GF-D8 (cell line): ENCODE measurements at places on chromosomes 4 and X.
A peak's percentile ranks its signal among the peaks of the same experiment; 100 is the strongest.

DNA sequence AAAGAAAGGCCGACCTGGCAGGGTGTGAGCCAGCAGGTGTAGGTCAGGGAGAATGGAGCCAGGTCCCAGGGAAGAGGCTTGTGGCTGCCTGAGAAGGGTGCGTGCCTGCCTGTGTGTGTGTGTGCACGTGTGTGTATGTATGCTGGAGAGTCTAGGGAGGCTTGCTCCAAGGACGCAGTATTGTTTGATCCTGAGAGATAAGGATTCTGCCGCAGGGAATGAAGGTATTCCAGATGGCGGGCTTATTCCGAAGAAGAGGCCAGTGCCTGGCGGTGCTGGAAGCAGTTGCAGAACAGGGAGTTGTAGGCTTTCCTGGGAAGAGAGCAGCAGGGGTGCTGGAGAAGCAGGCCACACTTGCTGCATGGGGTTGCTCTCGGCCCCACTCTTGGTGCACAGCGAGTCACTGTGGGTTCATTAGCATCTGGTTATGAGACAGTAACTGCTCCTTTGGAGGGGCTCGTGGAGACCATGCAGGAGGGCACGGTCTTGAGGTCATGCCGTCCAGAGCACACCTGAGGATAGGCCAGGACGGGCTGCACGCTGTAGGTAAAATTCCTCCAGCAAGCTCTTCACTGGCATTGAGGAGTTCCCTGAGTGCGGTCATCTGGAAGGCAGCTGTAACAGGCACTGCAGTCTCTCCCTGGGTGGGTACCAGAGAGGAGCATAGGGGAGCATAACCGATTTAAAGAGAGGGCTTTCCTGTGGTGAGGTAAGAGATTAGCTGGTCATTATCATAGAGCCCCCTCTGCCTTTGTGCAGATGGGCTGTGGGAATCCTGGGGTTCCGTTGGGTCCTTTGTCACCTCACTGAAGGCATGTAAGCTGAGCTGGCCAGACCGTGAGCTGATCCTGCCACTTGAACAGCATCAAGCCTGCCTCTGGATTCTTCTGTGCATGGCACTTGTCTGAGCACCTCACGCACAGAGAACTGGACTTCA is 29.9 kb upstream of the MSANTD1 start:
- no peak for DNase-seq

DNA sequence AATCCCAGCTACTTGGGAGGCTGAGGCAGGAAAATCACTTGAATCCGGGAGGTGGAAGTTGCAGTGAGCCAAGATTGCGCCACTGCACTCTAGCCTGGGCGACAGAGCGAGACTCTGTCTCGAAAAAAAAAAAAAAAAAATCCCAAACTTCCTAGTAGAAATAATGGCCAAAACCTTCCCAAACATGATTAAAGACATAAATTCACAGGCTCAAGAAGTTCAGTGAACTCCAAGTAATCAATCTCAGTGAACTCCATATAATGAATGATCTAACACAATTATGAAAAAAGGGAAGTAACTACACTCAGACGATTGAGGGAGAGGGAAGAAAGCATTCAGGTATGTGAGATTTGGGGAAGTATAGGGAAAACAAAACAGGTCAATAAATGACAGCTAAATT is 6.5 kb downstream of the FUNDC1 start:
- DNase-seq, result no peak

- no peak for DNase-seq
These were observed 221.1 kb downstream of the PTTG2 start for GRCh38 chr4:38181286-38181685.

GRCh38 chr4:116501954-116502353 is 583.4 kb downstream of the TRAM1L1 start:
- DNase-seq, result no peak

GRCh38 chr4:36823199-36823967 is 421.2 kb upstream of the NWD2 start:
- no peak for DNase-seq

DNA sequence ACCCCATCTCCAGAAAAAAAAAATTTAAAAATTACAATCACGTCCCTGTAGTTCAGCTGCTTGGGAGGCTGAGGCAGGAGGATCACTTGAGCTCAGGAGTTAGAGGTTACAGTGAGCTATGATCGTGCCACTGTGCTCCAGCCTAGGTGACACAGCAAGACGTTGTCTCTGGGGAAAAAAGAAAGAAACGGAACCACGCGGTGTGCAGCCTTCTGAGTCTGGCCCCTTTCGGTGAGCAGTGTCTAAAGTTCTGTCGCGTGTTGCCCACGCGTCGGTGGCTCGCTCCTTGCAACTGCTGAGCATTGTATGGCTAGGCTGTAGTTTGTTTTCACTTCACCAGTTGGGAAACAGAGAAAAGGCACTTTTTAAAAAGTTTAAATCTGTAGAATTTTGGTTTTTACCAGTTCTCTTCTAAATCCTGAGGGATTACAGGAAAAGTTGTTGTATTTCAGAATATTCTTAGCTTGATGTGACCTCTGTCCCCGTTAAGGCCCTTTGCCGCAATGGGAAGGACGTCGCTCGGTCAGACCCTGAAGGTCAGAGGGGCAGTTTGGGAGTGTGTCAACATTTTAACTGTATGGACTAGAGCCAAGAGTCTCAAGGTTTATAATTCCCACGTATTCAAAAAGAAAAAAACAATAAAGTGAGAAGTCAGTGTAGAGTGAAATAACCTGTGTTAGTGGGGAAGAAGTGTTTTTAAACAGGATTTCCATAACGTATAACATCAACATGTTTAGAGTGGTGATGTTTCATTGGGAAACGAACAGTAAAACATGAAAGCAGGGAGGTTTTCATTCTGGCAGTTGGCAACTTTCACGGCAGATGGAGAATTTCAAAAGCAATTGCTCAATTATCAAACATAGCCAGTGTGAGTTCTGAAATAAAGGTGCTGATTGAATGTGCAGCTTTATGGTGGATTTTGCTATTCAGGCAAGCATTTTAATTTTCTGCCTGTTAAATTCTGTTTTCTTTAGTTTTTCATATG is 45.8 kb upstream of the MSANTD1 start:
- no peak for DNase-seq

DNA sequence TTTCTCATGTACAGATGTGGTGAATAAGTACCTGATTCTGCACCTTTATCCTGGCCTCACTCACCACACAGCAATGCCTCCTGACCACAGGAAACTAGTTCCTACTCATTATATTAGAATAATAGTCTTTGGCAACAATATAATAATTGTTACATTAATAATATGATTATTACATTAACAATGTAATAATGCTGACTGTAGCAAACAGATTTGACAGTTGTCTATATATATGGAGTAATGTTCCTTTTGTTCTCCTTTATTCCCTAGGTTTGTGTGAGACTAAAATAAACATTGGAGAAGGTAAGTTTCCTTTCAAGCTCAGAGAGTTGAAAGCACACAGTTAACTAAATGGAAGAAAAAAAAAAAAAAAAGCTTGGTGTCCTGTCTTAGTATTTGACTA is 40.6 kb upstream of the NAA11 start:
- no peak for DNase-seq

DNA sequence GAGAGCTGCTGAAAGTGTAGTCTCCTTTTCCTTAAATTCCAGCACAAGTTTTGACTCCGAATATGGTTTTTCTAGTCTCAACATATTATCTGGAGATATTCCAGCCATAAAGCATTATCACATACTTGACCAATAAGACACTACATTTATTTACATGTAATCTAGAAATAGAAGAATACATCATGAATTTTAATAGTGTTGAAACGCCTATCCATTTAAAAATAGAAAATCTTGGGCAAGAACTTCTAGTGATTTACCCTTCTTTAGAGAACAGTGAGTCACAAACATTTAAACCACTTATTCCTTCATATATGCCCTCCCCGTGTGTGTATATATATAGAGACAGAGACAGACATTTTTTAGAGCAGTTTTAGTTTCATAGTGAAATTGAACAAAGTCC is 161.5 kb downstream of the SOWAHB start:
- DNase-seq, result no peak

DNA sequence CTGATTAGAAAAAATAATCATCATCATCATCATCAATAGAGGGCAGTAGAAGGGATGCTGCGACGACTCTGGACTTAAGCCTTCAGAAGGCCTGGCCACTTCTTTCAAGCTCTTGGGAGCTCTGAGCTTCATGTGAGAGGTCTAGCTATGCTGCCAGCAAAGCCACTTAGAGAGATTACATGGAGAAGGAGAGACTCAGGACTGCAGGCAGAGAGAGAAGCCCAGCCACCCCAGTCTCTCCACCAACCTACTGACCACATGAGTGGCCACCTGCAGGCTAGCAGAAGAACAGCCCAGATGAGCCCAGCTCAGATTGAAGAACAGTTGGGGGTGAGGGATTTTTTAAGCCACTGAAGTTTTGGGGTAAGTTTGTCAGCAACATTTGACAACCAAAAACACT is 17.1 kb upstream of the TMEM150C start:
- no peak for DNase-seq

GRCh38 chr4:155403886-155404285 is 27.1 kb upstream of the MAP9 start:
- DNase-seq, result no peak

- no peak for DNase-seq
These were observed 735.8 kb downstream of the RPA4 start for GRCh38 chrX:97619499-97619898.

- no peak for DNase-seq
These were observed 16.1 kb downstream of the CLCN4 start for GRCh38 chrX:10172877-10173276.

- DNase-seq, result no peak
These were observed 1.2 kb downstream of the PPARGC1A start for GRCh38 chr4:23888421-23889319.

- DNase-seq, result no peak
These were observed 810.3 kb downstream of the IL1RAPL1 start for GRCh38 chrX:29397506-29397905.

GRCh38 chr4:20813700-20814099 is 113.4 kb downstream of the PACRGL start:
- DNase-seq, result no peak

DNA sequence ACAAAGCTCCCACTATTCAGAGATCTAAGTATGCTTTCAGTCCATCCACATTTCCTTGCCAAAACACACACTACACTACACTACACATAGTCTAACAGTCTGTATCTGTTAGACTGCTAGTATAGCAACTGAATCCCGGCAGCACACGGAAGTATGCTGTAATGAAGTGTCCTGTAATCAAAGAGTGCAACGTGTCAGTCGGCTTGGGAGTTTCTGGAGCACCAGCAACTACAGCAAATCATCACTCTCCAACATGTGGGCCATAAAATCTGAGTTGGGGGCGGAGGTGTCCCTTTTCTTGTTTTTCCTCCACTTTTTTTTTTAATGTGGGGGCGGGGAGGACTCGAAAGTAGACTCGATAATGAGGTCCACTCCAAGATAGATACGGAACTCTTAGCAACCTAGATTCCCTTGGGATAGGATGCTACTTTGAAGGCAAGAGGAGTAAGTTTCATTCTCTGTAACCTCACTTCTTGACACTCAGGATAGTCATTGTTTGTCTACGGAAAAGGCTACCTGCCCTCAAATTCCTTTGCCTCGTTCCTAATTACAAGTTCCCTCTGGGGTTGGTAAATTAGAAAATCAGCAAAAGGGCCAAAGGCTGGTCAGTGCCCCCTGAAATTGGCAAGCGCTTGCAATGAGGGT is 722 bp downstream of the SLC10A7 start:
- DNase-seq, result peak; percentile 61

GRCh38 chr4:114077610-114078009 is 98.2 kb upstream of the ARSJ start:
- no peak for DNase-seq

- no peak for DNase-seq
These were observed 29.6 kb downstream of the TRIM2 start for GRCh38 chr4:153233761-153234371.

DNA sequence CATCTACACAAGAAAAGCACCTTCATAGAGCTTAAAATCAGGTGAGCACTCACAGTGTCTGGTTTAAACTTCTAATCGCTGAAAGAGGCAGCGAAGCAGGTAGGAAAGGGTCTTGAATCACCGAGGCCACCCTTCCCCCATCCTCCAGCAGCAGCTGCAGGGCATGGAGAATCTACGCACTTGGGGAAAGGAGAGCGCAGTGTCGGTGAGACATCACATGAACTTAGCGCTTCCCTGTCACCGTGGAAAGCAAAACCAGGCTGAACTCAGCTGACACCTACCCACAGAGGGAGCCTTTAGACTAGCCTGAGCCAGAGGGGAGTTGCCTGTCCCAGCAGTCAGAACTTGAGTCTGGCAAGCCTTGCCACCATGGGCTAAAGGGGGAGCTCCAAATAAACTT is 197.2 kb upstream of the ZFP42 start:
- DNase-seq, result no peak

DNA sequence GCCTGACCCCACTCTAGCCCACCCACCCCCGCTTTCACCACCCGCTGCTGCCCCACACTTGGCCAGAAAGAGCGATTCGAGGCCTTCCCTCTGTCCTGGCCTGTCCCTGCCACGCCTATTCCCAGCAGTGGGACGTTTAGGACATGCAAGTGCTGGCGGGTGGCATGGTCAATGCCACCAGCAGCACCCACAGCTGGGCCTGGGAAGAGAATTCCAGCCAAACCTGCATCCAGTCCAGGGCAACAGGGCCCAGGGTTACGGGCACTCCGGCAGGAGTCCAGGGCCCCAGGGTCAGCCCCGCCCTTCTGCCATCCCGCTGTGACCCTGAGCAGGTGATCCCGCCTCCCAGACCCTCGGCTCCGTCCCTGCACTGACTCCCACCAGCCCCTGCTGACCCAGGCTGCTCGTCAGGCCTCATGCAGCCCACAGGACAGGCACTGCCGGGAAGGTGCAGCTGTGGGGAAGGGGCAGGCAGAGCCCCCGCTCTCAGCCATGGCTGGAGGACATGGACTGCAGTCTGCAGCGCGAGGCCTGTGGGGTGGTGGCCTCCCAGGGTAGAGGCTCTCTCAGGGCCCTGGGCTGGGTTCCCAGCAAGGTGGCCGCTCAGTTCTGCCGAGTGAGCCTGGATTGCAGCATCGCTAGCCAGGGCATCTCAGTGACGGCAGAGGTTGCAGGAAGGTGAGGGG is 6.8 kb upstream of the HTRA3 start:
- DNase-seq, result no peak

DNA sequence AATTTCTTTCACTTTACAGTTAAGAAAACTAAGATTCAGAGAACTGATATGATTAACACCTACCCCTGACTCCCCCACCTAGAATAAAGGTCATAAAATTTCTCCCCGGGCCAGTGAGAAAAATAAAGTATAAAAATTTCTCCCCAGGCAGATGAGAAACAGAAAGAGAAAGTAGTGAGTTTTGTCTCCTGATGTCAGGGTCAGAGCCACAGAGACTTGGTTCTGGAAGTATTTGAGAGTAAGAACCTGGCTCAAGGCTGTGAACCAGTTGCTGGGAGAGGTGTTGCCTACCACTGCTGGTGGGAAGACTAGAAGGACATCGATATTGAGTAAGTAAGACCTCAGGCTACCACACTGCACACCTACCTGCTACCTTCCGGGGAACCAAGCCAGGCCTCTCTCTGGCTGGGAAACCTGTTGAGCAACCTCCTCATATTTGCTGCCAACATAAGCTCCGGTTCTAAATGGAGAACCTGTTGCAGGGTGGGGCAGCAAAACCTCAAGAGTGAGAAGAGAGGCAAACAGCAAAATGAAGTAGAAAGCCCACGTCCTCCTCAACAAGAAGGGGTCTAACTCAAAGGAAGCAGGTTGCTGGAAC is 104.2 kb upstream of the PUDP start:
- DNase-seq, result no peak

- no peak for DNase-seq
These were observed 13.3 kb upstream of the SCD5 start for GRCh38 chr4:82811838-82812341.
